Cerebellar nuclear complex (tissue), 1 donor: ENCODE measurements at places on chromosomes 4 and X.

DNA sequence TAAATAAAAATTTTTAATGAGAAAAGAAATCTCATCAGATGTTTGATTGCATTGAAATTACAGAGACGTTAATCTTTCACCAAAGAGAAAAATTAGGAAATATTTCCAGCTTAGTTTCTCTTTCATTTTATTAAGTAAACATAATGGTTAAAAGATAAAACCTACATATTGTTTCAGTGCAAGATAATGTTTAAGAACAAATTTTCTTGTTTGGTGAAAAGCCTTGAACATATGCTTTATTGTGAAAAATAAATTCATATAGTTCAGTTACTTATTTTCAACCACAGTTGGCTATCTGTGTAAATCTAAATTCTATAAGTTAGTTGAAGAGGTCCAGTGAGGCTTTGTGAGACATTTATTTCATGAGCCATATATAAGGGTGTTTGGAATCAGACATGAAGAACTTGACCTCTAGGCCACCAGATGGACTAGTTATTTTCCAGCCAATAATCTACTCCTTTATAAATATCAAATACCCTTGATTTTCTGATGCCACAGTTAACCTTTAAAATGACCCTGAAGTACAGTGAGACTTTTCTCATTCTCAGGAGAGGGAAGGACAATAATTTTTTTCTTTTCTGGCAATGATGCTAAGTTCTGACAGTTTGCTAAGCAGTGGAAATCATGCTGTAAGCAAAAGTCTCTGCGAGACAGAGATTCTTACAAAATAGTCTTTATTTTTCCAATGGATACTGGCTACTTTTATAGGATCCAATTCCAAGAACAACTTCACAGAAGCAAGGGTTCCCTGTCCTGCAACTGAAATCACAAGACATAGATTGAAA lies 2.5 kb downstream of the ARSJ start:
- no peak for DNase-seq

DNA sequence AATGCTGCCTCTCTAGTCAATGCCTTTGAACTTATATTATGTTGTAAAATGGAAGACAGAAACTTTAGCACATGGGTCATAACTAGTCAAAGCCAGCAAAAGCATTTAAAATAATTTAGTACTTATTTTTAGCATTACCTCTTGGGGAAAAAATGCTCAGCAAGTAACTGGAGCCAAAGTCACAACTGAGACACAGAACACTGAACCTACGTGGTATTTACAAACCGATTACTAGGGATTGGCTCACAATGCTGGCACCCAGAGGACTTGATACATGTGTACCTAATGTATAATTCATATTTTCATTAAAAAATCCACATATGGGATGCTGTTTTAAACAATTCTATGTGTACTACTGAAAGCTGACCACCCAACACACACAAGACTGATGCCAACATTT lies 38.4 kb downstream of the PHKA2 start:
- DNase-seq, result no peak

DNA sequence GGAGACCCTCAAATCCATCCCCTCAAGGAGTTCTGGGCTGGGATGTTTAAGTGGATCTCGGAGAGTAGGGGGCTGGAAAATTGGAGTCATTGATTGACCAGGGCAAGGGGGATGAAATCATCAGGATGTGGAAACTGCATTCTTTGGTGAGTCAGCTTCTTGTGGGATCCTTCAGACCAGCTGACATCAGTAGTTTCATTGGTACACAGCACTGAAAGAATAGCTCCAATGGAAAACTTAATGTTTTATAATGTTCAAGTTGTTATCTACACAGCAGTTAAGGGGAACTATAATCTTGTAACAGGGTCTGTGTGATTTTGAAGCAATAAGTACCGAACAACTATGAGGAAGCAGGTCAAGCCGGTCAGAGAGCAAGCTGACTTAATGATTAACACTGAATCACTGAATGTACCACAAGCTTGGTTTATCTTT lies 506.1 kb downstream of the RPA4 start:
- DNase-seq, result no peak

DNA sequence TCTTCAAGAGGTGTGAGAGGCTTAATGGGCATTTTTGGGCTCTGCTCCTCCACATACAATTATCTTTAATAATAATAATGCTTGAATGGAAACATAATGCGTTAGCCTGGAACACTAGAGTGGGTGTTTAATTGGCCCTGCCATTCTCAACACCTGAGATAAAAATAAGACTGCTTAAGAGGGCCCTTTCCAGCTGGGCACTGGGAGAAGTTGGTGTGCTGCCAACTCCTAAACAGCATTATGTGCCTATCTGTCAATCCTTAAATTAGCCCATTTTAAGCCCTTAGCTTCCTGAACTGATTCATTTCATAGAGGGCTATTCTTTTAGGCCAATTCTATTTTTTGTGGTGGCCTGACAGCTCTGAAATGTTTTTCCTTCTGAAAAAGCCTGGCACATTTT lies 211.1 kb upstream of the ZIC3 start:
- no peak for DNase-seq

DNA sequence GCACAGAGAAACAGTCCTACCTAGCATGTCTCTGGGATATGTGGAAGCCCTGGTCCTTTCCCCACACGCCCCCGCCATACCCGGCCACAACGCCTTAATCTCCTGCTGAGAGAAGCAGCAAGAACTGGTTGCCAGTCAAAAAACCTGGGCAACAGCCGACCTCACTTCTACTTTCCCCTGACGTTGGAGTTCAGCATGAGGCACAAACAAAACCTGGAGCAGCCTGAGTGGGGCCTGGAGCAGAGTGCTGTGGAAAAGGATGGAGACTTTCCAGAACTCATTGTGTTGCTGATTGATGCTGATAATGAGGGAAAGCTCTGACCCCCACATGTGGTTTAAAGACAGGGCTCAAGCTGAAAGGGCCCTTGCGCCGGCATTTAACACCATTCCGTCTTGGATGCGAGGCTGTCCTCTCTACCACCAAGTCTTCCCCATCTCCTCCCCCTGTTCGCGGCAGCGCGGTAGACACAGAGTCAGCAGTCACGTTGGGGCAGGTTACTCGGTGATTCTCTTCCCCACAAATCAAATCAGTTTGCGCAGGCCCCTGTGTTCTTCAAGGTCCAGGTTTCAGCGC lies 666 bp downstream of the CCDC158 start:
- DNase-seq, result no peak

DNA sequence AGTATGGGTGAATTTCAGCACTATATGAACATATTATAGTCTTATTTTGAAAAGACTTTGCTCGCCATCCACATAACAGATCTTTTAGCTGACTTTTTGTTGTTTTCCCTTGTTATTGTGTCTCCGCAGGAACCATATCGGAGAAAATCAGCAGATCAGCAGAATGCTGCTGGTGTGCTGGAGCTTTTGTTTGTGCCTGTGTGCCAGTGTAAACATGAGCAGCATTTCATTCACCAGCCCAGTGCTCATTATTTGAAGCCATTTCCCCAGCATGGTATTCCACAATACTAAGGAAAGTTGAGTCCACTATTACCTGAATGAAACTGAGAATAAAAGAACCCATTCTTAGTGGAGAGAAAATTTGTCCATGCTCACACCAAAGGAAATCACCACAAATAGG lies 261.8 kb upstream of the ARX start:
- no peak for DNase-seq

DNA sequence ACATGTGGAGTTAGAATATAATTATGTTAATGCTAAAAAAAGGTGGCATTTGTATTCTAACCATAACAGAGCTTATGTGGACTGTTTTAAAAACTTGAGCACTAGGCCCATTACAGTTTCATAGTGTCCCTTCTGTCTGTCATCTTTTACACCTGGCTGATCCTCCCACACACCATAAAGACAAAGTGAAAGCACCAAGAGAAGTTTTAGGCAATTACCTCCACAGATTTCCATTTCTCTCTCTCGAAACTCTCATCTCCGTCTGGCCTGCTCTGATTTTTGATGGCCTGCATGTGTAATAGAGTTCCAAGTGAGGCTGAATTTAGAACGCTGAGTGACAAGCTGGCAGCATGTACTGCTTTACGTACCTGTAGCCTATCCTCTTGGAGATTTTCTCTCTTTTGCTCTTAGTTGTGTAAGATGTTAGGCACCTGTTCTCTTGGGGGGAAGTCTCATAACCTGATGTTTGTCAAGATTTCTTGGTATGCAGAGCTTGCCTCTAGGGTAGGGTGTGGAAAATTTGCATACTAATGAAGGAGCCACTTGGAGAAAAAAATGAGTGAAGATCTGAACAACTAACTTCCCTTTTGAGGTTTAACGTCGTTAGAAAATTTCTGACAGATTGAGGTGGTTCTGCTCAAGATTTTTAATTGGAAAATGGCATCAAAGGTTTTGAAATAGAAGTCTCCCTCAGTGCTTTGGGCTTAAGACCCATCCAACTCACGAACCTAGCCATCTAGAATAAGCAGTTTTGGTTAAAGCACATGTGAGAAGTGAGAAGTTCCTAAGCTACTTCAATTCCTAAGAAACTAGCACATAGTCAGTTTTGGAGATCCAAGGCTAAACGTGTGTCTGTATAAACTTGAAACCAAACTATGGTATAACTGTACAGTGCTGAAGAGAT lies 57.6 kb upstream of the RAP1GDS1 start:
- no peak for DNase-seq

DNA sequence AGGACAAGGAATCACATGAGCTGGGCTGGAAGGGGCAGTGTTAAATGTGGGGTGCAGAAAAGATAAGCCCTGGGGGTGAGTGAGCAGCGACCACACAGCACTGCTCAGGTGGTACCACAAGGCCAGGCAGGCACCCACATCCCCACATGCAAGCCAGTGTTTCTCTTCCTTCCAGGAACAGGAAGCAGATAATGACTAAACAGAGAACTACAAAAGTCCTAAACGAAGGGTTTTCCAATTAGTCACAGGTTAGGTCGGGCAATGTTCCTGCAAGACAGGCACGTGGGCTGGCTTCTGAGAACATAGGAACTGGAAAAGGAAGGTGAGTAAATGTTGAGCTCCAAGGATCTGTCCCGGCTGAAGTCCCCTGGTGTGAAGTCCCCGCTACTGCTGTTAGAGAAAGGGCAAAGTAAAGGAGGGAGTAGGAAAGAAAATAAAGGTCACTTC lies 19.5 kb downstream of the RELL1 start:
- no peak for DNase-seq

GRCh38 chrX:53732797-53733196 lies 46.3 kb upstream of the HUWE1 start:
- no peak for DNase-seq

DNA sequence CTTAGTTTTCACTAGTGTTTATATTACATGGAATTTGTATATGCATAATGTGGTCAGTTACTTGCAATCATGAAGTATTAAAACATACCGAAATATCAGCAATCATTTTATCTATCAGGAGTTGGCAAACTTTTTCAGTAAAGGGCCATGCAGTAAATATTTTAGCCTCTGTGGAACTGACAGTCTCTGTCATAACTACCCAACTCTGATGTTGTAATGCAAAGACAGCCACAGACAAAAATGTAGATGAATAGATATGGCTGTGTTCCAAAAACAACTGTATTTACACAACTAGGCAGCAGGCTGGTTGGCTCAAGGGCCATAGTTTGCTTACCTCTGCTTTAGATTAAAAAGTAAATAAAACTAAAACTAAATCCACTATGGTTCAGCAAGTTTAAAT lies 200.2 kb downstream of the HS3ST1 start:
- DNase-seq, result no peak

GRCh38 chr4:119835613-119835910 lies 207.0 kb upstream of the PDE5A start:
- DNase-seq, result no peak

DNA sequence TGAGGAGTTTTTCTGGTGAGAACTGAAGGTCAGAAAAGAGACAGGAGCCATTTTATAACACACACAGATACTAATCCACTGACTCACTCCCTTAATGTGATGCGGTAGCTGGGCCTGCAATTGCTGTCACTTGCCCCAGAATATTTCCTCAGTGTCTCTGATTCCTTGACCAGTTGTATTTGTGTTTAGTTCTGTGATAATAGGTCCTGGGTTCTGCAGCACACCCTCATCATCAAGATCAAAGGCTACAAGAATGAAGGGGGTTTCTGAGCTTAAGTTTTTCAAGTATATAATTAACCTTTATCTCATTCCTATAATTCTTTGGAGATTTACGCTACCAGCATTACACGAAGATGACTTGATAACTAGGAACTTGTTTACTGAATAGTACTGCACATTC lies 576.5 kb upstream of the CPXCR1 start:
- DNase-seq, result no peak

GRCh38 chr4:128727658-128728057 lies 81.8 kb upstream of the JADE1 start:
- DNase-seq, result no peak

DNA sequence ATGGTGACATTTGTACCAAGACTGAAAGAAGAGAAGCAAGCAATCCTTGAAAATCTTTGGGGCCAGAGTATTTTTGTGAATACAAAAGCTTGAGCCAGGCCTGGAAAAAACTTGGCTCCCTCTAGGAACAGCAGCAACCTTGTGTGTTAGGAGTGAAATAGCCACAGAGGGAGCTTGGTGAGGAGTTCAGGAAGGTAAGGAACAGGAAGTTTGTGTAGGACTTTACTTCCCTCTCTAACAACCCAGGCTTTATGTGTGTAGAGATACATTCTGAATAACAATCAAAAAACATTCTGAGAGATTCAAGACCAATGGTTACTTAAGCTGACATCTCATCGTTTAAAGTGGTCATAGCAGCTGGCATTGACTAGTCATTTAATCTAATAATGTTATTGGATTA lies 668.5 kb downstream of the PCDH18 start:
- DNase-seq, result no peak

DNA sequence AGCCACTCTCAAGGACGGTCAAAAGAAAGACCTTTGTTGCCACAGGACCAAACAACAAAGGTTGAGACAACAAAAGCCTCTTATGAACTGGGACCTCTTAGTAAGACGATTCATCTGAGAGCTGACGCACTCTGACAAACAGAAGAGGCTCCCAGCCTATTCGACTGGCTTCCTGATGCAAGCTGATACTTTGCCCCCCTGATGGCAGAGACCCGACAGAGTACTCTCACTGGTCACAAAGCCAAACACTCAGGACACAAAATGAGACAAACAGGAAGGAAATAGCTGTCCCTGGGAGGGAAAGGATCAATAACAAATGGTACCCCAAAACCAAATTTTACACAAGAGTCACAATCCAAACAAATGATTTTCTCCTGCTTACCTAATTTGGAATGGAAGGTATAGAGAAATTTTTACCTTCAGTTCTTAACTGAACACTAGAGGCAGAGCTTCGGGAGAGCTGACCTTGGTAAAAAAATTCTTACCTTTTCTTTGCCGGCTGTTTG lies 75.2 kb upstream of the PLAC8 start:
- DNase-seq, result no peak

GRCh38 chr4:147339100-147339499 lies 141.8 kb upstream of the EDNRA start:
- DNase-seq, result no peak

GRCh38 chr4:5573965-5574364 lies 134.4 kb downstream of the EVC2 start:
- no peak for DNase-seq

DNA sequence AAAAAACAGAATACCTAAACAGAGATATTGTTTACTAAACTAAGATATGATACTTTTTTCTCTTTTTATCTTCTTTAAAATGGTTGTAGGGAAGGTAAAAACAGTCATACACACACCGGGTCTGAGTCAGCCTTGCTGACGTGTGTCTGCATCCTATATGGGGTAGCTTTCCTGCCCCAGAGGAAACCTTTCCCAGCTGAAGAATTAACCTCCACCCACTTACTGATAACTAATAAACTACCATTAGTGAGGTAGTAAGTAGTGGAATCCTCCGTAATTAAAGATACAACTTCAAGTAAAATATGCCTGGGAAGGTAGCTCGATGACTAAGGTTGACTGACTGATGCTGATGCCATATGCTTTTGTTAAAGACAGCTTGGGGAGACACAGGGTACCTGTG lies 312.2 kb downstream of the DCTD start:
- no peak for DNase-seq
